ENCODE measurements at places on chromosomes 4 and X.

- DNase-seq: no peak
- no peaks in the 10 kb centered on the region for H3K36me3 ChIP-seq
- no peak overlapping the region for H3K4me3 ChIP-seq
- H3K4me1 ChIP-seq: no peaks in the 10 kb centered on the region
- no peak overlapping the region for H3K27ac ChIP-seq
These were observed 161.8 kb downstream of the DCLK2 start for GRCh38 chr4:150240011-150240410.

- no peaks in the 10 kb centered on the region for H3K36me3 ChIP-seq
- no peak overlapping the region for H3K4me3 ChIP-seq
- no peaks in the 10 kb centered on the region for H3K27me3 ChIP-seq
- H3K4me1 ChIP-seq: no peaks in the 10 kb centered on the region
- H3K27ac ChIP-seq: no peak overlapping the region
- no peak for DNase-seq
These were observed 66.1 kb downstream of the NHSL2 start for GRCh38 chrX:71976753-71977152.

DNA sequence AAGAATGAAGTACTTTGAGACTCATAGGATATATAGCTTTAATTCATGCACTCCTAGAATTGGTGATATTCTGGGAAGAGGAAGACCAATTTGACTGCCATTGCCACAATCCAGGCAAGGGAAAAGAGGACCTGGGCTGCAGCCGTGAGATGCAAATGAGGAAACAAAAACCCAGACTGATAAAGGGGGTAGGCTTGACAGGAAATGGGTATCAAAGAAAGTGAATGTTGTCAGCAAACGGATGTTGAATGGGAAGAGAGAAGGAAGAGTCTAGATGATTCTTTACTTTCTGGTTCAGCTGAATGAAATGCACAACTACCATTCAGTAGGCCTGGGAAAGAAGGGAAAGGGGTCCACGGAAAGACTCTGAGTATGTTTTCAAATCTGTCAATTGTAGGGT, 17.1 kb upstream of the ARHGEF6 start:
- DNase-seq: no peak
- H3K36me3 ChIP-seq: no peaks in the 10 kb centered on the region
- H3K27me3 ChIP-seq: no peaks in the 10 kb centered on the region
- no peak overlapping the region for H3K27ac ChIP-seq
- H3K4me1 ChIP-seq: peaks cover 4% of the 10 kb centered on the region
- H3K4me3 ChIP-seq: no peak overlapping the region

DNA sequence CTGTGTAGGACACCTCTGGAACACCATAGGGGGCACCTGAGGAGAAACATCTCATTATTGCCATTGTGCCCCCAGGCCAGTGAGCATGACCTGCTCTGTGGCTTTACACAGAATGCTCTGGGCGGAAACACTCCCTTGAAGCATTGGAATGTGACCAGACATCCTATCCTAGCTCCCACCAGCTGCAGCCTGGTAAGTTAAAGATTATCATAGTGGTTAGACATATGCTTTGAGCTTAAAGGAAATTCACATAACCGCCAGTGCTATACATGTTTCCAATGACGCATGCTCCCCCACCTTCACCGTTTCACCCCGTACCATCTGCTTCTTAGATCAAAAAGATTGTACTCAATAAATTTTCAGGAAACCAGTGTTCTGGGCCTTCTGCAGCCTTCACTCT, 217.7 kb upstream of the CENPE start:
- no peak overlapping the region for H3K4me3 ChIP-seq
- no peak for DNase-seq
- H3K27me3 ChIP-seq: no peaks in the 10 kb centered on the region
- H3K27ac ChIP-seq: no peak overlapping the region
- H3K36me3 ChIP-seq: no peaks in the 10 kb centered on the region

- H3K4me3 ChIP-seq: no peak overlapping the region
- no peaks in the 10 kb centered on the region for H3K27me3 ChIP-seq
- H3K4me1 ChIP-seq: no peaks in the 10 kb centered on the region
These were observed 20.0 kb downstream of the SLC25A43 start for GRCh38 chrX:119419146-119419545.

GRCh38 chr4:2750719-2751605, 5.2 kb downstream of the TNIP2 start:
- H3K27me3 ChIP-seq: no peaks in the 10 kb centered on the region
- peaks cover 42% of the 10 kb centered on the region for H3K4me1 ChIP-seq
- no peak overlapping the region for H3K27ac ChIP-seq
- DNase-seq: no peak
- H3K4me3 ChIP-seq: no peak overlapping the region
- H3K36me3 ChIP-seq: peaks cover 27% of the 10 kb centered on the region

DNA sequence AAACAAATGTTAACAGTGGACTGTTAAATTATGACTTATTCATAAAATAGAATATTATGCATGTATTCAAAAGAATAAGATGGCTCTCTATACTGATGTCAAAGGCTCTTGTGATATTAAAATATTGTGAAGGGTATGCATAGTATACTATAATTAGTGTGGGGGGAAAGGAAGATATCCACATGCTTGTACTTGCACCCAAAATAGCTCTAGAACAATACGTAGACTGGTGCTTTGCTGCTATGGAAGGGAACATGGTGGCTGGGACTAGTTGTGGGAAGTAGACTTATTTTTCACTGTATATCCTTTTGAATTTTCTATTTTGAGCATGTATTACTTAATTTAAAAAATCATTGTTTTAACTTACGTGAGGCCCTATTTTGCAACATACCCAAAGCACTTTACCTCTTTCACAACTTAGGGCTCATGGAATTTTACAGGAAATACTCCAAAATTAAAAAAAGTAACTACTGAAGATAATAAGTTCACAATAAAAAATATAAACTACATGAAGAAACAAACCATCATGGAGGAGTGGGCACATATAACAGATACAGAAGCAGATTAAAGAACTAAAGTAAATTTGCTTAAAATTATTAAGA, 7.9 kb downstream of the PGRMC2 start:
- H3K27ac ChIP-seq: no peak overlapping the region
- no peak for DNase-seq
- no peaks in the 10 kb centered on the region for H3K27me3 ChIP-seq
- H3K4me1 ChIP-seq: peaks cover 5% of the 10 kb centered on the region

- H3K27me3 ChIP-seq: peaks cover 2% of the 10 kb centered on the region
- H3K4me3 ChIP-seq: no peak overlapping the region
- no peaks in the 10 kb centered on the region for H3K4me1 ChIP-seq
- no peak overlapping the region for H3K27ac ChIP-seq
These were observed 109.5 kb downstream of the FRAS1 start for GRCh38 chr4:78166622-78167021.

DNA sequence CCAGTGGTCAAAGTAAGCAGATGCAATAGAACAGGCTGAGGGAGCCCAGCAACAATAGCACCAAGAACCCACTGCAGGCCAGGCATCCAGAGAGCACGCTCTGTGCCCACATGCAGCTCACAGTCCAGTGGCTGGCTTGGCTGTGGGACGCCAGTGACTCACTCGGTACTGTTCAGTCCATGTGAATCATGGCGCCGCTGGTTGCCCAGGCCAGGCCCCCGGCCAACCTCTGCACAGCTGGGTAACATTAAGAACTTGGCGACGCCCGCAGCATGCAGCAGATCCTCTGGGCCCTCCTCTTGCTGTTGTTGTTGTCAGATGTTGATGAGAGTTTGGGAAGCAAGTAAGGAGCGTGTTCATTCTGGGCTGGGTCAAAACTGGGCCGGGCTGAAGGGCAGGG, 60.5 kb downstream of the MSX1 start:
- H3K4me3 ChIP-seq: no peak overlapping the region
- H3K27me3 ChIP-seq: no peaks in the 10 kb centered on the region
- H3K4me1 ChIP-seq: peaks cover 14% of the 10 kb centered on the region
- no peak overlapping the region for H3K27ac ChIP-seq
- no peaks in the 10 kb centered on the region for H3K36me3 ChIP-seq
- DNase-seq: no peak

Measured in CD4-positive, CD25-positive, alpha-beta regulatory T cell (primary cell).